ENCODE measurements at places on chromosomes 7 and 10.

DNA sequence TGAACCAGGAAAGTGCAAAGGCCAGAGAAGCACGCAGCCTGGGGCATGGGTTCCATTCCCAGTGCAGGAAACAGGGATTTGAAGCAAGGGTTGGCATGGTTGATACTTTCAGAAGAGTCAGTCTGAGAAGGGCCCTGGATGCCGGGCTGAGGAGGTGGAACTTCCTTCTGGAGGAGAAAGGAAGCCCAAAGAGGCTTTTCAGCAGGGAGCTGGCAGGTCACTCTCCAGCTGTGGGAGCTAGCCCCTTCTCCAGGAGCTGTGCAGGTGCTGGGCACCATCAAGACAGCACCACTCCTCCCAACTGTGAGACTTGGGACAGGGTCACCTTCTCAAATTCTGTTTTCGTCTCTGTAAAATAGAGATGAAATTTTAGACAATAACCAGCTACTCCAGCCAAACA is 169.8 kb downstream of the ZNF248 start:
- DNase-seq = peak; percentile 8
- H3K4me1 ChIP-seq = no peaks in the 10 kb centered on the region
- H3K36me3 ChIP-seq = no peaks in the 10 kb centered on the region

- no peaks in the 10 kb centered on the region for H3K4me1 ChIP-seq
- peak overlapping the region; percentile 4 for H3K27ac ChIP-seq
- H3K36me3 ChIP-seq = no peaks in the 10 kb centered on the region
- H3K27me3 ChIP-seq = no peaks in the 10 kb centered on the region
- H3K4me3 ChIP-seq = no peak overlapping the region
- no peak for DNase-seq
Measured at GRCh38 chr10:30819341-30820181, 190.0 kb upstream of the LYZL2 start.

GRCh38 chr7:11228515-11228914 is 254.8 kb downstream of the PHF14 start:
- no peaks in the 10 kb centered on the region for H3K36me3 ChIP-seq
- DNase-seq = peak; percentile 89
- no peak overlapping the region for H3K4me3 ChIP-seq
- no peaks in the 10 kb centered on the region for H3K27me3 ChIP-seq

GRCh38 chr7:96667026-96667425 is 42.6 kb downstream of the SEM1 start:
- no peak overlapping the region for H3K4me3 ChIP-seq
- DNase-seq = no peak
- H3K36me3 ChIP-seq = peaks cover 9% of the 10 kb centered on the region
- no peak overlapping the region for H3K27ac ChIP-seq

DNA sequence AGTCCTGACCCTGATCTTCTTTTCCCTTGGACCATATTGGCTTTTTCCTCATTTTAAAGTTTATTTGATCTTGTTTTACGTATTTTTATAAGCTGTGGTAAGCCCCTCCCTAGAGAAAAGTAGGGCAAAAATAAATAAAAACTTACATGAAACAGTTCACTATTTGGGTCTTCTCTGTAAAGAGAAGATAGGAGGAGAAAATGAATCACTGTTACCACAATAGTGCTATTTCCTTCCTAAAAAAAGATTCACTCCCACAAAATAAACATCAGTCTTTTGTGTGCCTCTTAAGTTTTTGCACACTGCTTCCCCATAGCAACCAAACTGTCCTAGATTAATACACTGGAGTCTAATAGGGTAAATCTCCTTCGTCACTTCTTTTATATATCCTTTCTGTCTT is 1.4 kb upstream of the SVIL start:
- H3K27ac ChIP-seq = no peak overlapping the region
- no peak for DNase-seq

DNA sequence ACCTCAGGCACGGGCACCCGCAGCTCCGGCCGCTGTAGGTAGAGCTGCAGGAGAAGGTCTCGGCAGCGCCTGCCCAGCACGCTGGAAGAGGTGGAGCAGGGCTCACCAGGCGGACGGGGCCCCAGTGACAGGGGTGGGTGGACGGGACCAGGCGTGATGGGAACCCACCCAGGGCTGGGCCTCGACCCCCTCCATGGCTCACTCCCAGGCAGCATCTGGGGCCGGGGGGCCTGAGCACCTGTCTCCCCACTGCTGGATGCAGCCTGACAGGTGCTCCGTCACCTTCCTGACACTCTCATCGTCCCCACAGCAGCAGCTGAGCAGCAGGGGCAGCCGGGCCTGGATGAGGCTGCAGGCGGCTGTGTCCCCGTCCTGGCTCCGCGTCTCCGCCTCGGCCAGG is 16.7 kb upstream of the MICALL2 start:
- no peaks in the 10 kb centered on the region for H3K36me3 ChIP-seq
- no peaks in the 10 kb centered on the region for H3K27me3 ChIP-seq
- H3K4me3 ChIP-seq = no peak overlapping the region

DNA sequence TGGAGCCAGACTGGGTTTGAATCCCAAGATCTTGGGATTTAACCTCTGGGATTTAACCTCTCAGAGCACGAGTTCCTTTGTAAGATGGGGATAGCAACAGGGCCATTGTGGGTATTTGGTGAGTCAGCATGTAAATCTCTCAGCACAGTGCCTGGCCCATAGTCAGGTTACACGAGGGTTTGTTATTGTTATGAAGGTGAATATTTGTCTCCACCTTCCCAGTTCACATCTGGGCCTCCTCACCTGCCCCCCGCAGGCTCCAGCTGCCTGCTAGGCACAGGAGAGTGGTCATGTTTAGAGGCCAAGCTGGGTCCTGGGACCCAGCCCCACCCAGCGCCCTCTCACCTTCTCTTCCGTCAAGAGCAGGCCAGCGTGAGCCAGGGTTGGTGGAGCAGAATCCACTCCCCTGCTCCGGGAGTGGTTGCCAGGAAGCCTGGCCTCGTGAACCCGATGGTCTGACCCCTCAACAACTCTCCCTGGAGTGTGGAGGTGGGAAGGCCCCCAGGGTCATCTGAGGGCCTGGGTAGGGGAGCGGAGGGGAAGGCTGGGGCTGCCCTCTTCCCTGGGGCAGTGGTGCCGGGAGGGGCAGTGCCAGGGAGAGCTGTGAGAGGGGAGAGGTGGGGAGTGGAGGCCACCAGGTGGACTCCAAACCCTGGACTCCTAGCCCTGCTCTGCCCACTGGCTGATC is 26.0 kb downstream of the FAM241B start:
- no peak for DNase-seq
- H3K27me3 ChIP-seq = no peaks in the 10 kb centered on the region
- no peak overlapping the region for H3K4me3 ChIP-seq
- no peaks in the 10 kb centered on the region for H3K4me1 ChIP-seq
- H3K36me3 ChIP-seq = no peaks in the 10 kb centered on the region
- H3K27ac ChIP-seq = no peak overlapping the region

- DNase-seq = no peak
- H3K36me3 ChIP-seq = no peaks in the 10 kb centered on the region
- no peak overlapping the region for H3K4me3 ChIP-seq
- no peaks in the 10 kb centered on the region for H3K27me3 ChIP-seq
Measured at GRCh38 chr7:32319012-32319382, 171.2 kb downstream of the LSM5 start.

- no peaks in the 10 kb centered on the region for H3K27me3 ChIP-seq
- DNase-seq = no peak
- peaks cover 5% of the 10 kb centered on the region for H3K4me1 ChIP-seq
- no peaks in the 10 kb centered on the region for H3K36me3 ChIP-seq
- no peak overlapping the region for H3K27ac ChIP-seq
- no peak overlapping the region for H3K4me3 ChIP-seq
Measured at GRCh38 chr7:143351060-143351459, 11.5 kb downstream of the FAM131B start.

DNA sequence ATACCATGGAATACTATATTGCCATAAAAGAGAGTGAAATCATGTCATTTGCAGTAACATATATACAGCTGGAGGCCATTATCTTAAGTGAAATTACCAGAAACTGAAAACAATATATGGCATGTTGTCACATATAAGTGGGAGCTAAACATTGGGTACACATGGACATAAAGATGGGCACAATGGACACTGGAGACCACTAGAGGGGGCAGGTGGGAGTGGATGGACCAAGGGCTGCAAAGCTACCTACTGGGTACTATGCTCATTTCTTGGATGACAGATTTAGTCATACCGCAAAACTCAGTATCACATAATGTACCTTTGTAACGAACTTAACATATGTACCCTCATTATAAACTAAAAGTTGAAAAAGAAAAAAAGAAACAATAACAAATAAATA is 1167.6 kb downstream of the NXPH1 start:
- H3K4me1 ChIP-seq = no peaks in the 10 kb centered on the region
- H3K36me3 ChIP-seq = no peaks in the 10 kb centered on the region
- no peak overlapping the region for H3K27ac ChIP-seq
- DNase-seq = peak; percentile 27
- H3K27me3 ChIP-seq = no peaks in the 10 kb centered on the region

DNA sequence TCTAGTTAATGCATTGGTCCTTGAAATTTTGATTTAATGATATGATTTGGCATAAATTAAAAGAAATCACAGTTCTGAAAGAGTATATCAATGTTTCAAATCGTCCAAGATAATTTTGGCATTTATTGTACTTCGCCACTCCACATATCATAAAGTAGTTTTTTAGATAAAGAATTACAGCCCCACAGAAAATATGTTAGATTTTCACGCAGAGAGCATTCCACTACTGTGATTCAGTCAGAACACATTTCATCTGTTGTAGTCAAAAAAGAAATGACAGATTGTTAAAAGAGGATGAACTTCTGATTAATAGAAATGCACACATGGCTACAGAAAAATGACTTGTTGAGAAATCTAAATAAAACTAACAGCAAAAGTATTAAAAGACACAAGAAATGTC is 1063.5 kb upstream of the LRRN3 start:
- no peaks in the 10 kb centered on the region for H3K36me3 ChIP-seq
- no peaks in the 10 kb centered on the region for H3K27me3 ChIP-seq
- DNase-seq = no peak
- H3K4me1 ChIP-seq = no peaks in the 10 kb centered on the region
- no peak overlapping the region for H3K4me3 ChIP-seq

DNA sequence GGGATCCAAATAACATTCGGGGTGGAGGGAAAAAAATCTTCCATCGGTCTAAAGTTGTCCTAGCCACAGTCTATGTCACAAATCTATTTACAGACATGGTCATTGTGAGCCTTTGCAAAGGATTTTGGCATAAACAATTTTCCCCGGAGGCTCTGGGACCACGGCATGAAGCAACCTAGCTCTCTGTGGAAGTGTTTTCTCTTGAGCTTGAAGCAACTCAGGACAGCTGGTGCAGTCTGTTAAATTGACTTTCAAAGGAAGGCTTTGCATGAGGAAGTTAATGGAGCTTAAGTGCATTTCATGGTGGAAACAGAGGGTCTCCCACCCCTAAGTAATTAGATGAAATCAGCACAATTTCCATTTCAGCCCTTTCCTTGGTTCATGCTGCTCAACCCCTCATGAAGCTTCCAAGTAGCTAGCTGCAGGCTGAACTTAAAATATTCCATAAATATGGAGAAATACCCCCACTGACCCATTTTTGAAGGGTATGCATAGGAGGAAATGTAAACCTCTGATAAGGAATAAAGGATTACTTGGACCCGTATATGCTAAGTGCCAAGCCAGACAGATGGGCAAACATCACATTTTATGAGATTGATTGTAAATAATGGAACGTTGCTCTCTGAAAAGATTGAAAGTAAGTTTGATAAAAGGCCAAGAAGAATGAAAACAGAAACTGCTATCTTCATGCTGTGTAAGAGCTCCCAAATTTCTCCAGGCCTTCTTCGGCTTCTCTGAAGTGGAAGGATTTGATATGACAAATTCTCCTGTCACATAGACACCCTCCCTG is 39.9 kb downstream of the CCDC3 start:
- peaks cover 8% of the 10 kb centered on the region for H3K4me1 ChIP-seq
- no peak overlapping the region for H3K4me3 ChIP-seq
- H3K36me3 ChIP-seq = no peaks in the 10 kb centered on the region
- no peaks in the 10 kb centered on the region for H3K27me3 ChIP-seq

DNA sequence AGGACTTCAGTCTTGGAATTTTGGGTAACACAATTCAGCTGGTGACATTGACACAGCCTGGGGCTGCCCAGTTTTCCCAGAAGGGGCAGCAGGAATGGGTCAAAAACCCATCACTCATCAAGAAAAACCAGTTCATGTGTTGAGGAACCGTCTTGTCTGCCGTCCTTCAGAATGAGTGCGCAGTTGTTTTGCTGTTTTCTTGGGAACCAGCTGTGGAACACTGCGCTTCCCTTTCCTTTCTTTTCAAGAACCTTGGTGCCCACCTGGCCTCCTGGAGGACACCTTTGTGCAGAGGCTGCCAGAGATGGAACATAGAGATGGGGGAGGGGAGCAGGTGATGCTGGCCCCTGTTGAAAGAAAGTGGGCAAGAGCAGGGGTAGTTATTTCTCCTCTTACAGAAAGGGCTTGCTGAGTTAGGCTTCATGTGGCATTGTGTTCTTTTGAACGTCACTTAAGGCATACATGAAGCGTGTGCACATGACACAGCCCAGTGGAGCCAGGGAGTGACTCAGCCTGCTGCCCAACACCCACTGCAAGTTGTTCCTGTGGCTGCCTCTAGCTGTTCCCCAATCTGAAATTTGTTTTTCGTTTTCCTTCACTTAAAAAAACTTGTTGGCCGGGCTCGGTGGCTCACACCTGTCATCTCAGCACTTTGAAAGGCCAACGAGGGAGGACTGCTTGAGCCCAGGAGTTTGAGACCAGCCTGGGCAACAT is 87.4 kb upstream of the TNS3 start:
- H3K4me3 ChIP-seq = no peak overlapping the region
- no peaks in the 10 kb centered on the region for H3K27me3 ChIP-seq
- H3K36me3 ChIP-seq = no peaks in the 10 kb centered on the region
- peak overlapping the region; percentile 21 for H3K27ac ChIP-seq
- peak; percentile 62 for DNase-seq

DNA sequence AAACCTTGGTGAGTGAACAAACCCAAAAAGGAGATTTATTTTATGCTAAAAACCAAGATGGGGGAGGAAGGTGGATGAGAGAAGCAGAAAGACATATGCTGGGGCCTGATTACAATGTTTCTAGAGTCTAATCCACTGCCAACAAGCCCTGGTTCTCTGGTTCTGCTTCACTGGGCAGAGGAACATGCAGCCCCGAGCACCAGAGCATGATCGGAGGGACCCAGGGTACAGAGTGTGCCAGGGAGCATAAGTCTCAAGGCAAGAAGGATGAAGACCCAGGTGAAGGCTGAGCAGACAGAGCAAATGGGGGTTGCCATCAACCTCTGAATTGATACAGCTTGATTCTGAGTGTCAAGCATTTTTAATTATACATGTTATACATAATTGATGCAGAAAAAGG is 30.7 kb downstream of the SLC16A12 start:
- H3K36me3 ChIP-seq = no peaks in the 10 kb centered on the region
- H3K4me3 ChIP-seq = no peak overlapping the region
- H3K4me1 ChIP-seq = no peaks in the 10 kb centered on the region
